Lower leg skin (tissue), 4 donors: ENCODE measurements at places on chromosomes 13 and 19.
A peak's percentile ranks its signal among the peaks of the same experiment; 100 is the strongest.

GRCh38 chr13:36713887-36714286, 40.1 kb downstream of the SERTM1 start:
- DNase-seq: no peak

- DNase-seq: no peak
These were observed 113.3 kb upstream of the SPRY2 start for GRCh38 chr13:80454245-80454644.

DNA sequence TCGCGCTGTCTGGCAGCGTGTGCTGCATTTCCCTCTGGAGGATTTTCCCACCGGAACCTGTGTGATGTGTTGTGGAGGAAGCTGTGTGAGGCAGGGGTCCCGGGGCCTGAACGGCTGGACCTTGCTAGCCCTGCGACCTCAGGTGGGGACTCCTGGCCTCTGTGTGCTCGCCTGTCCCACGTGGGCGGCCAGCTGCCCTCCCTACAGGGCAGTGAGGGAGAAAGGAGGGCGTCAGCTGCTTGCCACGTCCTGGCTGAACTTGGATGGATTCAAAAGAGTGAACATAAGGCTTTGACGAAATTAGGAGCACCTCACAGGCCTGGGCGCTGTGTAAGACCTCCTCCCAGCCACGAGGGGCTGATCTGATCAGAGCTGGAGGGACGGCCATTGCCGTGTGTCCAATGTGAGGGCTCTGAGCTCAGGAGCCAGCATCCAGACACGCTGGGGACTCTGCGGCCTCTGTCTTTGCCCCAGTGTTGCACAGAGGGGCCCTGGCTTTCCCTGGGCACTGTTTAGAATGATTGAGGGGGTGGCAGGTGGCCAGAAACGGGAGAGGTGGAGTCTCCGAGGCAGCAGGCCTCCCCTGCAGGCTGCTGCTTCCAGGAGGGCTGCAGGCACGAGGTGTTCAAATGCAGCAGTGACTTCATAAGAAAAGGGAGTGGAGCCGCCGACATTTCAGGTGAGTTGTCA, 13.0 kb downstream of the TFDP1 start:
- peak; percentile 69 for DNase-seq

- DNase-seq: no peak
These were observed 120.6 kb downstream of the IRS2 start for GRCh38 chr13:109665781-109666249.

DNA sequence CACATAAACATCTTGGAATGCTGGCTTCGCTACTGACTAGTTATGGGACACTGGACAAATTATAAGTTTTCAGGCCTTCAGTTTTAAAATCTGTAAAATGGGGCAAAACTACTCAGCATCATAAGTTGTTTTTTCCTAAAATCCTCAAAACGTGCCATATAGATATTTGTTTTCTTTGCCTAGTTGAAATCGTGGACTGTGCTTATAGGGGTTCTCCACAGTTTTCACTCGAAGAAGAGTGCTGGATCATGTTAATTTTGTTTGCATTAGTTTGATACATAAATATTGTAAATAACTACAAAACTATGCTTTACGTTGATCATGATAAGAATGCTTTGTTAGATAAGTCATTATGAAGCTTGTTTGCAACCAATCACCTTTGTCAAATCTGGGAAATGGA, 313.4 kb downstream of the OXGR1 start:
- DNase-seq: no peak

GRCh38 chr13:113595131-113595530, 10.6 kb downstream of the TFDP1 start:
- DNase-seq: peak; percentile 67

GRCh38 chr13:48078251-48078656, 16.6 kb downstream of the MED4 start:
- no peak for DNase-seq

DNA sequence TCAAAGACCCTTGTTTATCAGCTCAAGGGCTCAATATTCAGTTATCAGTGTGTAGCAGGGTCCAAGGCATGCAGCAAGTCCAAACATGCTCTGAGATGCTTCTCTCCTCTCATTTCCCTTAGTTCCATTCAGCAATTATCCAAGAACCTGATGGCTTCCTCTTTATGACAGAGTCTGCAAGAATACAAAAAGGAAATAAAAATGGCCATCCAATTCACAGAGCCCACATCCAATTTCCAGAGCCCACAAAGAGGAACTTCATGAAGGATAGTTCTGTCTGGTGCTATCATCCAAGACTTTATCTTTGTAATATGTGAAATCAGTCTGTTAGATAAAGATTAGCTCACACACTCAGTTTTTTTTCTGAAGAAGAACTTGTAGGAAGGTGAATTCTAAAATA, 217.2 kb downstream of the LACC1 start:
- no peak for DNase-seq

DNA sequence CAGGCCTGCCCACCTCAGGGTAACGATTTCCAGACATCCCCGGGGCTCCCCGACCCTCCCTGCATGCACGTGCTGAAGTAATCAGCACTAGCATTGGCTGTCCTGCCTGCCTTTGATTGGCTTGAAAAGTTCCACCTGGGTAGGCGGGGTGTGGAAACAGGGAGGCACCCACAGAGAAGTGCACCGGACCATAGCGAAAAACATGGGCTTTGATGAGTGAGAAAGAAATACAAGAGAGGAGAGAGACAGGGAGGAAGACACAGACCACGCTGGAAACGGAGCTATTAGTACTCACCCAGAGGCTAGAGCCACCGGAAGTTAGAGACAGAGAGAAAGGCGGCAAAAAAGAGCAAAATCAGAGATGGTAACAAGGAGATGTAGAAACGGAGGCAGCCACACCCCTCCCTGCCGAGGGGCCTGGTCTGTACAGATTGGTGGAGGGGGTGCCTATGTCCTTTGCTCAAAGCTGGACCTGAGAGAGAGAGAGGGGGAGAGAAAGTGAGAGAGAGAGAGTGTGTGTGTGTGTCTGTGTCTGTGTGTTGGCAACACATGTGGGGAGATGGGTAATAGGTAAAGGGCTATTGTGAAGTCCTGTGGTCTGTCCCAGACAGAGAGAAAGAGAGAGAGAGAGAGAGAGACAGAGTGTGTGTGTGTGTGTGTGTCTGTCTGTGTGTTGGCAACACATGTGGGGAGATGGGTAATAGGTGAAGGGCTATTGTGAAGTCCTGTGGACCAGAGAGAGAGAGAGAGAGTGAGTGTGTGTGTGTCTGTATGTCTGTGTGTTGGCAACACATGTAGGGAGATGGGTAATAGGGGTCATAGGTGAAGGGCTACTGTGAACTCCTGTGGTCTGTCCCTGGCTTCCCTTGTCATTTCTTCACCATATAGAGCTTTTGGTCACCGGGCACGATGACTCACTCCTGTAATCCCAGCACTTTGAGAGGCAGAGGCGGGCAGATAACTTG, 2.9 kb downstream of the CGB3 start:
- no peak for DNase-seq

GRCh38 chr13:33541456-33541855, 255.9 kb upstream of the STARD13 start:
- no peak for DNase-seq

GRCh38 chr19:29745253-29745652, 30.2 kb upstream of the C19orf12 start:
- DNase-seq: no peak

DNA sequence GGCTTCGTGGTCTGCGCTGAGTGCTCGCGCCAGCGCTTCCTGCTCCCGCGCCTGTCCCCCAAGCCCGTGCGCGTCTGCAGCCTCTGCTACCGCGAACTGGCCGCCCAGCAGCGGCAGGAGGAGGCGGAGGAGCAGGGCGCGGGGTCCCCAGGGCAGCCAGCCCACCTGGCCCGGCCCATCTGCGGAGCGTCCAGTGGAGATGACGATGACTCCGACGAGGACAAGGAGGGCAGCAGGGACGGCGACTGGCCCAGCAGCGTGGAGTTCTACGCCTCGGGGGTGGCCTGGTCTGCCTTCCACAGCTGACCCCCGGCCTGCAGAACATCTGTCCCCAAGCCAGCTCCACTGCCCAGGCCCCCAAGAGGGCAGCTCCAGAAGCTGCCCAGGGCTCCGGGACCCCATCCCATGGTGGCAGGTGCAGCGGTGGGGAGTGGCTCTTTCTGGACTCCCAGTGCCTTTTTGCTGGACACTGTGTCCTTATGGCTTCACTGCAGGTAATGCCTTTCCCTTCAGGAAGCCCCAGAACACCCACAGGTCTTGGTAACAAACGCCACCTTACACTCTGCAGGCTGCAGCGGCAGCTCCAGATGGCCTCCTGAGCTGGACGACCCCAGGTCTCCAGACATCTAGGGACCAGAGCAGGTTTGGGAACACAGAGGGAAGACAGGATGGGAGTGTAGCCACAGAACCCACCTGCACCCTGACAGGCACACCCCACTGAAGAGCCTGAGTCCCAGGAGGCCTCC, 9.3 kb downstream of the PLEKHF1 start:
- peak; percentile 74 for DNase-seq

DNA sequence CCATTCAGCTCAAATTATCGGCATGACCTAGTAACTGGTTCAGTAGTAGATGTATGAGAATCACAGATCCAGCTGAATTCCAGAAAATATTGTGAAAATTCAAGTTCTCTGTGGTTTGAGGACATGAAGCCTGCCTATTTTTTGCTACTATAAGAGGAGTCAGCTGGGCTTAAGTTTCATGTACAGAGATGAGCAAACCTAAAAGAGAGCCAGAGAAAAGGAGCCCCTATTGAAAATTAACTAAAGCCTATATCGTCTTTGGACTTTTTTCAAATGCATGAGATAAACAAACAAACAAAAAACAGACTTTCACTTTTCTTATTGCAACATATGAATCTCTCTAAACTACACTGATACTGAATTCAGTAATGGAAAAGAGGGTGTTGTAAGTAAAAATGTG, 106.8 kb upstream of the SPRY2 start:
- no peak for DNase-seq

- DNase-seq: no peak
These were observed 270.2 kb downstream of the LMO7 start for GRCh38 chr13:75906315-75906714.

DNA sequence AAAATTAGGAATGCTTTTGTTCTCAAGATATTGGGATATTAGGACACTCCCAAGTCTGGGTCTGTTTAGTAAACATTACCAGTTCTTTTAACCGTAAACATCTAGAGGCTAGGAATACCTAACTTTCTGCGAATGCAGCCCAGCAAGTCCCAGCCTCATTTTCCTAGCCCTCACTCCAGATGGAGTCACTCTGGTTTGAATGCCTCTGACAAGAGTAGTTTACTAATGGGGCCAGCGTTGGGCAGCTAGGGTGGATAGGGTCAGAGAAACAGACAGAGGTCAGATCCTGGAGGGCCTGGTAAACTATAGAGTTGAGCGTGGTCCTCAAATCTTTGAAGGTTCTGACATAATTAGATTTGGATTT, 53.6 kb downstream of the WDFY2 start:
- DNase-seq: no peak

GRCh38 chr19:53546758-53547513, 9.0 kb downstream of the ZNF331 start:
- no peak for DNase-seq

DNA sequence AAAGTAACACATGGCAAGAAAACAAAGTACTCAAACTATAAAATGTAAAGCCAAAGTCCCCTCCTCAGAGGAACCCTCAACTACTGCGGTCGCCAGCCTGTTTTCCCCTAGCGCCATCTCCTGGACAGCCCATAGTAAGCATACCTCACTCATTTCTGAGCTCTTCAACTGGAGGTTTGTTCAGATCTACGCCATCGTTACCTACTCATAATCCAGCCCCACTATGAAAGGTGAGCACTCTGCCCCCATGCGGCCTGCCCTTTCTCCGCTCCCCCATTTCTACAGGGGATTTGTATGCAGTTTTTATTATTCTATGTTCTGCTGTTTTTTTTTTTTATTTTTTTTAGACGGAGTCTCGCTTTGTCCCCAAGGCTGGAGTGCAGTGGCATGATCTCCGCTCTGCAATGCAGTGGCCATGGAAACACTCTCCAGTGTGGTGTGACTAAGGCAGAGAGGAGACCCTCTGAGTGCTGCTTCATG, 26.2 kb downstream of the OPA3 start:
- DNase-seq: peak; percentile 44

- DNase-seq: no peak
These were observed 73.0 kb upstream of the OXGR1 start for GRCh38 chr13:97067017-97067895.

DNA sequence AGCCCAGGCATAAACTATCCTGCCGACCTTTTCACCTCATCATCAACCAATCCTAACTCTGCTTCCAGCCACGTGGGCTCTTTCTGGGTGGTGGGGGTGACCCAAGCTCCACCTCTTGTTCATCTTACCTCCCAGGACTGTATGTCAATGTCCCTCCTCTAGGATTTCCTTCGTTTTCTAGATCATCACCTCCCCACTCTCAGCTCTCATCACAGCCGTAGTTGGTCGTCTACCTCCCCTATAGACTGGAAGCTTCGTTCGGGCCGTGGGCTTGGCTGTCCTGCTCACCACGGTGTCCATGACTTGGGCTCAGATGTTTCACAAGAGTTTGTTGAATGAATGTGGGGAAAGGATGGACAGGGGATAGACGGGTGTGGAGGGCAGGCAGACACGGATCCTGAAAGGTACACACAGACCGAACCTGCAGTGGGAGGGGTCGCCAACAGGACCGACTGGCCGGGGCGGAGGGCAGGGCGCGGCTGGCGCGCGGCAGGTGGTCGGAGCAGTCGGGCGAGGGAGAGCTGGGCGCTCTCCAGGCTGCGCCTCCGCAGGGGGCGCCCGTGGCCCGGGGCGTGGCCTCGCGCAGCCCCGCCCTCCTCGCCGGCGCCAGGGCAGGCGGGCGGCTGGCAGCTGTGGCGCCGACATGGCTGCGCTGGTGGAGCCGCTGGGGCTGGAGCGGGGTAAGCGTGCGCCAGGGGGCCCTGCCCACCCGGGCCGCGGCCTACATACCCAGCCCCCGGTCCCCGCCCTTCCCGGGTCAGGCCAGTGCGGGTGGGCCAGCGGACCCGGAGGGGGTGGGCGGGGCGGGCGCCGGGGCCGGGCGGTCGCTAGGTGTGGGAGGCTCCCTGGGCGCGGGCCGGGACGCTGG, at the start of gene LIN7B:
LIN7B (plus strand) TSS at position 609 of the 868 bp plus-strand sequence; CDS start at position 644, 35 bp downstream.
- DNase-seq: peak; percentile 90

DNA sequence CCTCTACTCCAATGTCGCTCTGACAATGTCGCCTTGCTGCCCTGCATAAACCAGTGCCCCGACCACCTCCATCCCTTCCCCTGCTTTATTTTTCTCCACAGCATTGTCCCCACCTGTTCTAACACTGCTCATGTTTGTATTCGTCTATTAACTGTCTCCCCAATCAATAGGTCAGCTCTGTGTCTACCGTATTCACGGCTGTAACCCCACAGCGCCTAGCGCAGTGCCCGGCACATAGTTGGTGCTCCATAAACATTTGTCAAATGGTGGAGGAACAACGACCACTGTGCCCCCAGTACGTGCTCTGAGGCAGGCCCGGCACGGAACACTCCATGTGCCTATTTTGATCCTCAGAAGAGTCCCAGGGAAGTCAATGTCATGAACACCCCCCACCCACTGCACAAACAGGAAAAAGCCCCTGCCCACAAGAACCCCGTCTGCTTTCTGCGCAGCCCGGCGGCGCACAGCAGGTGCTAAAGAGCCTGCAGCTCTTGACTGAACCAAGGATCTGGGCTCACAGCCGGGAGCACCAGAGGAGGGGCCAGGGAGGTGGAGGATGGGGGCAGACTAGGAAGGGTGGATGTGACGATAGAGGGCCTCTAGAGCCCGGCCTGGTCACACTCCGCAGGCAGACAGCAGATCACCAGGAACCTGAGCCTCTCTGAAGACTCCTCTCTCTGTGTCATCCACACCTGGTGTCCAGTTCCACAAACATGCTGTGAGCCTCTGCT, 1.8 kb upstream of the CEACAM16 start:
- no peak for DNase-seq
